Activated naive CD8-positive, alpha-beta T cell treated with anti-CD3 and anti-CD28 coated beads for 36 hours (primary cell): ENCODE measurements at places on chromosomes 7 and 10. TPM values are rescaled to one million over a fixed set of nuclear protein-coding genes. Genes with fewer than 3 reads are reported as not detected.
A peak's percentile ranks its signal among the peaks of the same experiment; 100 is the strongest.

KCNMA1 gene
- total RNA-seq, result not detected

DNA sequence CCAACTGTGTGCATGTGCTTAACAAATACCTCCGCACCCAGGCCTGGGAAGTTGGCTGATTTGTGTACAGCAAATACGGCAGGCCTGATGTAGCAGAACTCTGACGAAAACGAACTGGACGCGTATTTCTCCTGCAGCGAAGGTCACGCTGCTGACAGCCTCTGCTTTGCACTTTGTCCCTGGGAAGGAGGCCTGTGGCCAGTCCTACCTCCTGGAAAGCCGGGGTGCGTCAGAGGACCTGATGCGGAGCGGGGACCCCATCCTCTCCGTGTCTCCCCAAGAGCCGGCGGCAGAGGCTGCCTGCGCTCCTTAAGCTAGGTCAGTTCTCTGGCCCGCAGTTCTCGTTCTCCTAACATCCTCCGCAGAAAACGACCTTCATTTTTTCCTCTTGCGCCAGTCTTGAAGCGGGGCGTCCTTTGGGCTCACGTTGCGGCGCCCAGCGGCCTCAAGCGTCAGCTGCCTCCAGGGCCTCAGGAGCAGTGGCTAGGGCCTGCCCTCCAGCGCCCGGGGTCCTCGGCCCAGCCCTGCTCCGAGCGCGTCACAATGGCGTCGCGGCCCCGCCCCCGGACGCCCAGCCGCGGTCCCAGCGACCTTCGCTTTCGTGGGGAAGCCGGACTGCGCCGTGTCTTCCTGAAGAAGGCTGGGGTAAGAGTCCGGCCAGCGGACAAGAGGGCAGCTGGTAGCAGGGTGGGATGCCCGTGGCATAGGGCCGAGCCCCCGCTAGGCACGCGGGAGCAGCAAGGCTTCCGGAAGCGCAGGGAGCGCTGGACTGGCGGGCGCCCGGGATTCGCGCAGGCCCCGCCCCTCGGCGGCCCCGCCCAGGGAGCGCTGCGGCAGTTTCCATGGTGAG lies at the start of gene ZNF487:
TSS of gene ZNF487 (plus strand) at position 821 of the 850 bp plus-strand sequence. CDS start 38,703 bp downstream, outside the sequence.
- DNase-seq, result peak; percentile 93

- DNase-seq, result no peak
Measured at GRCh38 chr10:100303724-100304319, 17.3 kb upstream of the BLOC1S2 start.

FLNC gene
- 0.23 TPM for total RNA-seq

DNA sequence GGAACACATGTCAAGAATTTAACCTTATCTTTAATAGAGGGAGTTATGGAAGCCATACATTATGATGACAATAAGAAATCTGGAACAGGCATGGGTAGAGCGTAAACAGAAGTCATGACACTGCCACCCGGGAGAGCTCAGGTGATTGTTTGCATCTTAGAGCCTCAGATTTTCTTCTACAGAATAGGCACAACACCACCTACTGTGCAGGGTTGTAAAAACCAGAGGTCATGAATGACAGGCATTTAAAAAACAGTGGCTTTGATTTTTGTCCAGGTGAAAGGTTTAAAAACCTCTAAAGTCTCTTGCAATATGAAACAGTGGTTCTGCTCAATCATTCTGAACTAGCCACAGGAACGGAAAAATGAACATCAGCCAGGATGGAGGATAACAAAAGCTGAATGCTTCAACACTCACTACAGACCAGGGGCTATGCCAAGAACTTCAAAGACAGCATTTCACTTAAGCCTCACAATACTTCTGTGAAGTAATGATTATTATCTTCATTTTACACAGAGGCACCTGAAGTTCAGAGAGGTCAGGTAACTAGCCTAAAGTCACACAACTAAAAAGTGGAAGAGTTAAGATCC lies 123.8 kb downstream of the SLC25A13 start:
- no peak for DNase-seq

FOXI2 gene
- not detected for total RNA-seq

GRCh38 chr10:8304861-8305260 lies 250.4 kb downstream of the GATA3 start:
- no peak for DNase-seq

INHBA gene
- not detected for total RNA-seq

- DNase-seq, result no peak
Measured at GRCh38 chr10:116132780-116133399, 140.1 kb downstream of the GFRA1 start.

DNA sequence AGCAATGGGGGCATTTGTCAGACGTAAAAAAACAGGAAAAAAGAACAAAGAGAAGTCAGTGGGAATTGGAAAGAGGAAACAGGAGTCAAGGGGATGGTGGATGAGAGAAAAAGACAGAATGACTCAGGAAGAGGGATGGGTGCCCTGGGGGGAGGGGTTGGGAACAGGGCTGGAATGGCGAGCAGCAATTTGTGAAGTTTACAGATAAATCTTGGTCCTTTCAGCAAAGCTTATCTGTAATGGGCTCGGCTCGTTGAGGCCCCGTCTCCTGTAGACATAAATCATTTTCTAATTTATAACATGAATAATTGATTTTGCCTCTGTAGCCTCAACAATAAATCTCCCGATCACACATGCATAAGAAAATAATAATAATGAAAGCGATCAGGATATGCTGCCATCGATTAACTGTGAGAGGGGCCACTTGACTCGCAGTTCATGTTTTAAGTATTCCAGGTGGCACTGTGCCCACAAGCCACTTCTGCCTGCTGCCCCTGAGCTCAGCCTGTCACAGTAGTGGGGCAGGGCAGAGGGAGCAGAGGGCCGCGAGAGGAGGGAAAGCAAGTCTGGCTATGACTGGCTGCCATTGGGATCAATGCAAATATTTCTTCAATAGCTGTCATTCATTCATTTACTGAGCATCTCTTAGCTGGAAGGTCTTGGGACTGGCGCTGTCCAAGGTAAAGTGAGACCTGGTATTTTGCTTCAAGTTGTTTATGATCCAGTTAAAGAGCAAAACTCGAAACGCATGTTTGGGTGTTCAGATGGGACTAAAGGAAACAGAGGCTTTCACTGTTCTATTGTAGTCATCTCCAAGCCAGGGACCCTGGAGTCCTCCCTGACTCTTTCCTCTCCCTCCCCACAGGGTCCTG lies 47.4 kb upstream of the R3HCC1L start:
- DNase-seq, result no peak

SMKR1 gene
- total RNA-seq, result 4.1 TPM

DNA sequence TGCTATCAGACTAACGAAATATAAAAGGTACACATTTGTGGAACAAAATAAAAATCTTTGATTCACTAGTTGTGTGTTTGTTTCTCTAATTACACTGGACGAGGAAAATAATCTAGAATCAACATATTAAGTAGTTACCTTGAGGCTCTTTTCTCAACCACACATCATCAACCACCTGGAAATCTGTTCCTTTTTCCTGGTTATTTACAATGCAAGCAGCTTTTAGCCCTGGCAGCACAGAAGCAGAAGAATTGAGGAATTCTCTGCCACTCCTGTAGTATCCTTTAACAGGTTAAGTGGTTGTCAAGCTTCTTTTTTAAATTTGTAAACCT lies 23.7 kb downstream of the NUP42 start:
- DNase-seq, result no peak

DNA sequence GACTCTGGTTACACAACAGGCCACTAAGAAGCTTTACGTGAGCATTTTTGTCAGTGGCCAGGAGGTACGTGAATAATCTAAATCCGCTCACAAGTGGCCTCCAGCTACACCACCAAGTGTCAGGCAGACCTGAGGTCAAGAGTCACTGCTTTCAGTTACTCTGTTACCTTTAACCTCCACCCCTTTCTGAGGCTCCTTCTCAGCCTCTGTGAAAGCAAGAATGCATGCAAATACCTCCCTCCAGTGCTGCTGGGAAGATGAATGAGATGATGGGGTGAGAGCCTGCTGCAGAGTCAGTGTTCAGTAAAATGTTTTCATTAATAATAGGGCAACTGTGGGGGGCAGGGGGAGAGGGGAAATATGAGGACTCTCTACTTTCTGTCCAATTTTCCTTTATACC lies 11.2 kb downstream of the DDC start:
- no peak for DNase-seq

CPVL gene
- not detected for total RNA-seq

GRCh38 chr10:32054094-32054493 lies 2.1 kb downstream of the KIF5B start:
- DNase-seq, result no peak

DNA sequence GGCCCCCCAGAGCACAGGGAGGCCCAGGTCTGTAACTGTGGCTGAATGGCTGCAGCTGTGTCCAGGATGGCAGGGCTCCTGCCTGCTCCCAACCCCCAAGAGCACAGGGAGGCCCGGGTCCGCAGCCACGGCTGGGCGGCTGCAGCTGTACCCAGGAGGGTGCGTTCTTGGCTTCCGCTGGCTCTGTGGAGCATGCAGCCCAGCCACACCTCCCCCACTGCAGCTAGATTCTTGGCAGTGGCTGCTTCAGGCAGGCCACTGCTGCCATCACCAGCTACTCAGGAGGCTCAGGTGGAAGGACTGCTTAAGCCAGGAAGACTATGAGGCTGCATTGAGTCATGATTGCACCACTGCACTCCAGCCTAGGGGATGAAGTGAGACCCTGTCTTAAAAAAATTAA lies 27.9 kb downstream of the C7orf25 start:
- no peak for DNase-seq

GRCh38 chr7:136617176-136617575 lies 251.3 kb upstream of the CHRM2 start:
- DNase-seq, result no peak

SORBS1 gene
- 0.54 TPM for total RNA-seq

DNA sequence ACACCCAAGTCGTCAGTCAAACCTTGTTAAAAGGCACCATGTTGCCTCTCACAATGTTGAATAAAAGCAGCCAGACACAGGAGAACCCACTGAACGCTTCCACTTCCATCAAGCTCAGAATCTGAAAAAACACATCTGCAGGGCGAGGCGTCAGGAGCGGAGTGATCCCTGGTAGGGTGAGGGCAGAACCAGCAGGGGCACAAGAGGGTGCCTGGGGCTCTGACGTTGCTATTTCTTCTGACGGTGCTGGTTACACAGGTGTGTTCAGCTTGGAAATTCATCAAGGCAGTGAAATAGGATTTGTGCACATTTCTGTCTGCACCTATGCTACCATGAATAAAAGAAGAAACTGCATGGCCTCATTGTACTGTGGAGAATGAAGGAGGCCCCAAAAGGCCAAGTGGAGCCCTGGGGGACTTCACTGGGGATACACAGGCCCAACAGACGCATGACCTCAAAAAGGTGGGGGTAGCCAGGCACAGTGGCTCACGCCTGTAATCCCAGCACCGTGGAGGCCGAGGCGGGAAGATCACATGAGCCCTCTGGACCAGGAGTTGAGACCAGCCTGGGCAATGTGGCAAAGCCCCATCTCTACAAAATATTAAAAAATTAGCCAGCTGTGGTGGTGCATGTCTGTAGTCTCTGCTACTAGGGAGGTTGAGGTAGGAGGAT lies 19.2 kb upstream of the NCAPG2 start:
- DNase-seq, result no peak

GRCh38 chr7:98879198-98879978 lies 1.1 kb downstream of the TRRAP start:
- DNase-seq, result peak; percentile 69

DNA sequence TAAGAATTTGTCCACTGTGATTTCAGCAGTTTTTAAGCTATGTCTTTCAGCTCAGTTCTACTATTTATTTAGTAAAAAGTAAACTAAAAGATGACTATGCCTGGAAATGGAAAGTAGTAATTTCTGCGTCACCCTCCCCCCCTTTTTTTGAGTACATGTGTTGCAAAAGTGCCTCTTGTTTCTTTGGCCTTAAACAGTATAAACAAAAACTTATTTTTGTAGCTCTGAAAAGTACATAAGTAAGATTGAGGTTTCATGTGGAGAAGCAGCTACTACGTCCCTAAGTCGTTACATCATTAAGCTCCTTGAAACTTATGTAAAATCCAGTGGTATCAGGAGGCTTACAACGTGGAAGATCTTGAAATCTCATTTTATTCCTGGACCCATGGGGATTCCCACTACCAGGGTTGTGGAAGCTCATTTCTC lies 46.3 kb upstream of the HBP1 start:
- DNase-seq, result no peak

DNA sequence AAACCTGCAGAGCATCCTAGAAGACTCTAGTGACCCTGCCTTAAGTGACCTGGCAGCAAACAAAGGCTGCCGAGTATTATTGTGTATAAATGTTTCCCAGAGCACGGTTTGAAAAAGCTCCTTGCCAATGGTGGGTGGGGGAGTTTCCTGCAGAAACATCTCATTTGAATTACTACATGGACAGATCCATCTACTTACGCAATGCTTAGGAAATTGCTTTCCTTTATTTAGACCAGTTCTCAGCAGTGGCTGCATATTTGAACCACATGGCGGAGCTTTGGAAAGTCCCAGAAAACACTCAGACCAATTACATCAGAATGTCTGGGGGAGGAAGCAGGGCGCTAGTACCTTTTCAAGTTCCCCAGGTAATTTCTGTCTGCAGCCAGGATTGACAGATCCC lies 560.9 kb downstream of the SDK1 start:
- no peak for DNase-seq

DNA sequence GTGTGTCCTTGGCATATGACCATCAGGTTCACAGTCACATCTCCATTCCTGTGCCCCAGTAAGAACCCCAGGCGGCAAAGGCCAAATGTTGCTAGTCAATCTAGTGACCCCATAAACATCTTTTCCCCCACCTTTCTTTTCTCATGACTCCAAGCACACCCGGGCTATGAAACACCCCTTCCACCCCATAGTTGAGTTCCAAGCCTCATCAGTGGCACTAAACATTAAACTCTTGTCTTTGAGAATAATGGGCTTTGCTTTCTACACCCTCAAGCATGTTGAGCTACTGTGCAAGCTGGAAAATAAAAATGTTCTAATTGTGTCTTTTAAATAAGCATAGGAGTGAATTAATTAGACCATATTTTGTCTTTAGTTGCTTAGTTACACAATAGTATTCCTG lies 9.4 kb downstream of the ARID5B start:
- DNase-seq, result no peak

GRCh38 chr7:142716596-142716995 lies 32.7 kb upstream of the PRSS1 start:
- DNase-seq, result no peak

- DNase-seq, result no peak
Measured at GRCh38 chr10:3750006-3750816, 34.8 kb downstream of the KLF6 start.

TAS2R41 gene
- not detected for total RNA-seq

DNA sequence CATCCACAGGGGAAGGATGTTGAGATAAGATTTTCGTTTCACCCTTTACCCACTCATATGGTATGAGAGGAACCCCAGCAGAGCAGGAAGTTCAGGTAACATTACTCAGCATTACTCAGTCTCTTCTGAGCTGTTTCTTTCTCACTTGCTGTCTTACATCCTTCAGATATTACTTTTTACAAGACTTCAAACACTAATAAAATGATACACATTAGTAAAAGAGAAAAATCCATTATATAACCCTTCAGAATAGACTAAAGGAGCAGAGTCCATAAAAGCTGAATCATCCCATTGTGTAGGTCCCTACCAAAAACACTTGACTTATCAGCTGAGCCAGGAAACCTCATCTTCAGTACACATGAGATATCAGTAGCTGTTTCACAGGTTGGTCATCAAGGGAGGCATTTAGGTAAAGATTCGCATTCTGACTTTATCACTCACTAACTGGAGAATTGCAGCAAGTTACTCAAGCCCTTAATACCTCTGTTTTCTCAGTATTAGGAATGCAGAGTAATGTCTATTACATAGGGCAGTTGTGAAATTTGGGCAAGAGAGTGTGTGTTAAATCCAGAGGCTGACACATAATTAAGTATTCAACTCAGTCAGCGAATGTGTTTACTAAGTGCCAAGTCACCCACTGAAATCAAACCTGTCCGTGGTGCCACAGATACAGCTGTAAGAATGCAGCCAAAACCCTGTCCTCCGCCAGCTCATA lies 44.7 kb downstream of the KLF6 start:
- no peak for DNase-seq

GRCh38 chr10:115483294-115483693 lies 390.1 kb downstream of the ATRNL1 start:
- no peak for DNase-seq

DPYSL4 gene
- 19.9 TPM for total RNA-seq

DLX5 gene
- total RNA-seq, result not detected
